ENCODE measurements at places on chromosomes 7 and 10.

GRCh38 chr10:19488592-19489280, 327.5 kb upstream of the PLXDC2 start:
- no peak for DNase-seq

- DNase-seq = no peak
Measured at GRCh38 chr7:42020061-42020460, 216.9 kb downstream of the GLI3 start.

- no peak for DNase-seq
Measured at GRCh38 chr10:102635377-102635776, 8.9 kb upstream of the TRIM8 start.

GRCh38 chr7:66125052-66125694, 10.5 kb downstream of the CRCP start:
- DNase-seq = no peak

GRCh38 chr7:147432079-147432478, 1158.5 kb upstream of the C7orf33 start:
- DNase-seq = no peak

GRCh38 chr7:110839866-110840265, 251.1 kb upstream of the LRRN3 start:
- no peak for DNase-seq

DNA sequence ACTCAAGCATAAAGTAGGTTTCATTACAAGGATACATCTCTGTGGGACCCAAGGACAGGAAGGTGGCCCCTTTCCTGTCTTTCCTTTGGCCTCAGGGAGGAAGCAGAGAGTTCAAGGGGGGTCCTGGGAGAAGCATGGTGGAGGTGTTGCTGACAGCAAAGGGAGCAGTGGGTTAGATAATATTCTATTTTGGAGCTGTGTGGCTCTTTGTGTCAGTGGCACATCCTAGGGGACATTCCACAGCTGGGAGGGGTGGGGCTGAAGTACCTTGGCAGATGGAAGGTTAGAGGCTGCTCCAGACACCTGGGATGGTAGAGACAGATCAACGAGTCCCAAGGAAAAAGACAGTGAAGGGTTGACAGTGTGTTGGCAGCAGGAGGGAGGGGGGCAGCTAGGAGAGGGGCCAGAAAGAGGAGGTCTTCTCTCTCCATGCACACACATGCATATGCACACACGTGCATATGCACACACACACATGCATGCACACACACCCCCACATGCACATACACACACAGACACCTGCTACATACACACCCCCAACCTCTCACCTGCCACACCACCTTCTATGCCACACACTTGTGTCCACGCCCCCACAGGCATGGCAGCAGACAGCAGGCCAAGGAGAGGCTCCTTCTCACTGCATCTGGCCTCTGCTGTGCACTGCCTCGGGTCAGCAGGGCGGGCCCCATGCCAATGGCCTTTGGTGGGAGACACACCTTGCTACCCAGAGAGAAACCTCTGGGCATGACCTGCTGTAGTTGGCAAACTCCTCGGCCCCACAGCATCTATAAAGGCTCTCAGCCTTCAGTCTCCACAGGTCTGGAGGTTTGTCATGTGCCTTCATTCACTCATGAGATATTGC, 5.6 kb upstream of the POLD2 start:
- DNase-seq = no peak

- no peak for DNase-seq
Measured at GRCh38 chr7:157306846-157307838, 29.7 kb upstream of the DNAJB6 start.

DNA sequence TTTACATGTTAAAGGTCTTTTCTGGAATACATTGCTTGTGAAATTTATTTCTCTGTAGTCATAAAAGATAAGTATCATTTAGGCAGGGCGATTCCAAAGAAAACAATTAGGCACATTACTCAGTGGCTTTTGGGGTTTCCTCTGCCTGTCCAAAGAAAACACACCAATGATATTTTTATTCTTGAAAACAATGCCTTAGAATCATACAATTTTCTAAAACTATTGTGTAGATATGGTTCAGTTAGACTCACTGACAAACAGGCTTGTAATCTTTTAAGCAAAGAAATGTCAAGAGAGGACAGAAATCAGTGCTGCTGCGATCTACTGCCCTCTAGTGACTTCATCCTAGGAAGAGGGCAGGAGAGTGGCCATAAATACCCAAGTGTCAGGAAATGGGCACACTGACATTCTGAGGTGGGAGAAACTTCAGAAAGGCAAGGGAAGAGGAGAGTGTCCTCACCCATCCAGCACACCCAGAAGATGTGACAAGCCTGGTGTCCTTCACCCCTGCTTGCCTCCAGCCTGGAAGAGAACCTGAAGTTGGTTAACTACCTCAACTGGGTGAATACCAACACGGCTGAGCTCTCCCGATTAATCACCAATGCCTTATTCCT, 120.5 kb downstream of the GALNT11 start:
- DNase-seq = peak; percentile 48

GRCh38 chr10:109945473-109946177, 22.3 kb upstream of the XPNPEP1 start:
- no peak for DNase-seq

DNA sequence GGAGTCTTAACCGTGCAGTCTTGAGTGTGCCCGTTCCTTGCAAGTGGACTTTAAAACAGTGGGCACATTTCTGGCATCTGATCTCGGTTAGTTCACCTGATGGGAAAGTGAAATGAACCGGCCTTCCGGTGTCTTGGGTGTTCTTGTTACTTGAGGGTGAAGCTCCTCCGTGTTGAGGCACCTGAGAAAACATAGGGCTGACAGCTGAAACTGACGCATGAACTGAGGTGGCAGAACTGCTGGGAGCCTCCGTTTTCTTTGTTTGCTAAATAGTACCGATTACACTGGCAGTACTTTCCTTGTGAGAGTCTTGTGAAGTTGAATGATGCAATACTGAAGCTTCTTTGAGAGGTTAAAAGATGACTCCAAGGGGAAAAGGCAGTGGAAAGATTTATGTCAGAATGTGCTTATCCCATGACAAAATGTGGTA, 62.8 kb upstream of the SAMD8 start:
- peak; percentile 11 for DNase-seq

DNA sequence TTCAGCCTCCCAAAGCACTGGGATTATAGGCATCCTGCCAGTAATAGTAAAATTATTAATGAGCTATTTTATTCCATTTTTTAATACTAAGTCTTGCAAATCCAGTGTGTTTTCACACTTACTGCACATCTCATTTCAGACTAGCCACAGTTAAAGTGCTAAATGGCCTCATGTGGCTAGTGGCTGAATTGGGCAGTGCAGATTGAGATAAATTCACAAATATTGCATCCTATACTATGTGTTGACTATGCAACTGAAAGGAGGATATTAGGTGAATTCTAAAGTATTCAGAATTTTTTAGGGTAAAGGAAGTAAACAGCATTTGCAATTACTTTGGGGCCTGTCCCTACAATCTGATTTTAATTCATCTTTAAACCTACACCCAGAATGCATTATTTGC, 10.2 kb downstream of the APBB1IP start:
- DNase-seq = no peak

- DNase-seq = no peak
Measured at GRCh38 chr7:34315032-34315431, 343.0 kb upstream of the NPSR1 start.

Measured in activated CD4-positive, alpha-beta T cell treated with anti-CD3 and anti-CD28 coated beads, Interleukin-10, Interleukin-2, amounts not matched to agents 100 ng/mL and 50 ng/mL, durations not matched to agents 16 hours and 8 hours (primary cell).